NCI-H526 treated with DMSO at 0.1 percent for 48 hours (cell line): ENCODE measurements at places on chromosomes 11 and 22.
A peak's percentile ranks its signal among the peaks of the same experiment; 100 is the strongest.

DNA sequence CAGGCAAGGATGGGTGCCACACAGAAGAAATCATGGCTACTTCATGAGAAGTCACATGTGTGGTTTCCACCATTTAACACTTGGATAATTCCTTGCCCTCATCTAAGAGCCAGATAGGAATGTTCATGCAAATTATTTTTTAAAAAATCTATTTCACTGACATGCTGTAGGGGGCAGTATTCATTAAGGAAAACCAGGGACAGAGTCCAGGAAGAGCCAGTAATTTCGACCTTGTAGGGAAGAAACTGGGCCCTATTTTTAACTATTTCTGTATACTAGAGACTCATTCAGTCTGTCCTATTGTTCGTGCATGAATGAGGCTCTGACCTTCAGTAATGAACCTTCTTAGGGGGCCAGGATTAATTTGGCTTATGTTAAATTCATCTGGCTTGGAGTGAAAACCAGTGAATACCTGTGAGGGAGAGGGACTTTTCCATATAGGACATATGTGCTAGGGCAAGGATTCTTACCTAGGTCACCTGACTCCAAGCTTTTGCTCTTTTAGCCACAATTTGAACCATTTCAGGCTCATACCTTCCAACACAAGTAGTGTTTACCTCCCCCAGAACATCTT, 192.7 kb downstream of the NAV2 start:
- peak; percentile 77 for DNase-seq

- no peak for DNase-seq
Measured at GRCh38 chr11:65446446-65447277, 24.1 kb downstream of the NEAT1 start.

DNA sequence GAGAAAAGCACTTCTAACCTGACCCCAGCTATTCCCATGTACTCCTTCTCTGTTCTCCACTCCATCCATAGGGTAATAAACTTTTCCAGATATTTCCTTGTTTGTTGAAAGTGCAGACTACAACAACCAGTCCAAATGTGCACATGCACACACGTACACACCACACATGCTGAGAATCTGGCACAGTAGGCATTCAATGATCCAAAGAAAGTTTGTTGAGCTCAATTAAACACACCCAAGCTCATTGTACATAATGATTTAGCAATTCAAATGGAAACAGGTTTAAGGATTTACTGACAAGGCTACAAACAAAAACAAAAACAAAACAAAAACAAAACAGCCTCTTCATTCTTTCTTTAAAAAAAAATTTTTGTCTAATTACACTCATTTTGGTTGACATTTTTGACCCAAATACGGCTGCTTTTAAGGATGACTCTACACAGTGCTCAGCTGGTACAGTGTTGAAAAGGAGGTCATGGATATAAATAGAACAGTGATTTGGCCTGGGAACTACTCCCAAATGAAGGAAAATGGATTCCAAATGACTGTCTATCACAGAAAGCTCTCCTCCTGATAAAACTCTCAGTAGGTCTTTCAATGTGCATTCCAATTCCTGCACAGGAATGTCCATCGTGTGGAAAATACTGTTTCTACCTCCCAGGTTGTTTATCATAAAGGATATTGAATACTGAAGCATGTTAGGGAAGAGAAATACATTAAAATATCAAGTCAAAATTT, 232.2 kb downstream of the GUCY1A2 start:
- DNase-seq: no peak

- no peak for DNase-seq
Measured at GRCh38 chr11:6646576-6646917, 9.1 kb downstream of the DCHS1 start.

GRCh38 chr22:36383110-36383581, 4.6 kb downstream of the MYH9 start:
- no peak for DNase-seq

- DNase-seq: no peak
Measured at GRCh38 chr11:64126796-64127195, 39.1 kb downstream of the MACROD1 start.

DNA sequence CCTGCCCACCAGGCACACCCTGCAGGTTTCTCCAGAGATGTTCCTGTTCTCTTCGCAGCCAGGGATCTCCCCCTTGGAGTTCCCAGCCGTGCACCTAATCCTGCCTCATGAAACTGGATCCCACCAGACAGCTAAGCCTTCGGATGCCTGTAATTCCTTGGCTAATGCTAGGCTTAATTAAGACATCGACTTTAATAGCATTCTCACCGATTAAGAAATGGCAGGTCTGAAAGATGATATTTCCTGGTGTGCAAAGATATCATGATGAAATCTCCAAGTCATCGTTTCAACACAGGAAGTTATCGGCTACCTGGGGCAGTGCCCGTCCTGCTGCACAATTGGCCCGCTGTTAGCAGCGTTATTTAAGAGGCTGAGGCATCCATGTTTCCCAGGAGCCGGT, 41.5 kb upstream of the CCND1 start:
- no peak for DNase-seq

DNA sequence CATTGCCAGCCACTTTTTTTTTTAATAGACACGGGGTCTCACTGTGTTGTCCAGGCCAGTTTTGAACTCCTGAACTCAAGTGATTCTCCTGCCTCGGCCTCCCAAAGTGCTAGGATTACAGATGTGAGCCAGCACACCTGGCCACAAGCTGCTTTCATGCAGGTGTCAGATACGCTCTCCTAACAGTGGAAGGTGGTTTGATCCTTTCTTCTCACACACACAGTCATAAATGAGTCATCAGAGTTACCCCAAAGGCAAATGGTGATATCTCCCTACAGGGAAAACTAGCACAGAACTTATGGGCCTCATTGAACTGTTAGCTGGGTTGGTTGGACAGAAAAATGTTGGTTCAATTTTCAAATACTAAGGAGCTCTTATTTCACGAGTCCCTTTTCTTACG, 38.2 kb upstream of the UBASH3B start:
- DNase-seq: no peak

GRCh38 chr11:47915783-47916182, 64.6 kb upstream of the PTPRJ start:
- no peak for DNase-seq
